ENCODE measurements at places on chromosomes 2 and 18. TPM values are rescaled to one million over a fixed set of nuclear protein-coding genes. Genes with fewer than 3 reads are reported as not detected.

The ALLC gene
- polyA plus RNA-seq = not detected

The APCDD1 gene
- polyA plus RNA-seq = not detected

The RIT2 gene
- polyA plus RNA-seq = not detected

The ADD2 gene
- 0.18 TPM for polyA plus RNA-seq

DNA sequence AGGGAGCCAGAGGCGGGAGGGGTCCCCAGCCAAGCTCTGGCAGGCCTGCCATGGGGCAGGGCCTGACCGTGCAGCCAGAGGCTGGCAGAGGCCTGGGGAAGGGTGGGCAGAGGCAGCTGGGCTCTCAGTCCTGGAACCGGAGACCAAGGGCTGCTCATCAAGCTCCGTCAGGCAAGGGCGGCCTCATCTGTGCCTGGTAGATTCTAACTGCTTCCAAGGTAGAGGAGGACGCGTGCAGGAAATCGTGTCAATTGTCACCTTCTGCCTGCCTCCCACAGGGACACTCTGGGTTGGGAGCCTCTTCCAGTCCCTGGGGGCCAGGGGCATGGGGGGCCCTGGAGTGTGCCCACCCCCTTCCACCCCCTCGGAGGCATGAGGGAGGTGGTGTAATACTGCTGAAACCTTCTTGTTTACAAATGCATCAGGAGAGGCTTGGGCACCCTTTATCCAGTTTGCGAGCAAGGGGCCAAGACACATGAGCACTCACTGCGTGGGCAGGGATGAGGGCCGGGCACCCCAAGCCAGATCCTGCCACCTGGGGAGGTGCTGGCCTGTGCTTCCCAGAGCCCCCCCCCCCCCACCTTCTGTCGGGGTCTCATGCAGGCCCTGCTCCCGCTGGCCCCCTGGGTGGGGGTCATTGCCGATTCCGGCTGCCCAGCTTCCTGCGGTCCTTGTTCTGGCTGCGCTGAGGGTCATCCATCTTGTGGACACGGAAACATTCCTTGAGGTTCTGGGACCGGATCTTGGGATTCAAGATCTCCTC lies 9.0 kb downstream of the SNORC start:
- H3K4me3 ChIP-seq = no peak overlapping the region
- peaks cover 9% of the 10 kb centered on the region for H3K27me3 ChIP-seq
- H3K36me3 ChIP-seq = no peaks in the 10 kb centered on the region
- H3K4me1 ChIP-seq = no peaks in the 10 kb centered on the region
- DNase-seq = no peak
- H3K27ac ChIP-seq = no peak overlapping the region

GRCh38 chr2:239607517-239608191 lies 206.8 kb upstream of the HDAC4 start:
- DNase-seq = no peak
- H3K27me3 ChIP-seq = no peaks in the 10 kb centered on the region
- peaks cover 16% of the 10 kb centered on the region for H3K4me1 ChIP-seq
- H3K27ac ChIP-seq = no peak overlapping the region
- no peaks in the 10 kb centered on the region for H3K36me3 ChIP-seq

DNA sequence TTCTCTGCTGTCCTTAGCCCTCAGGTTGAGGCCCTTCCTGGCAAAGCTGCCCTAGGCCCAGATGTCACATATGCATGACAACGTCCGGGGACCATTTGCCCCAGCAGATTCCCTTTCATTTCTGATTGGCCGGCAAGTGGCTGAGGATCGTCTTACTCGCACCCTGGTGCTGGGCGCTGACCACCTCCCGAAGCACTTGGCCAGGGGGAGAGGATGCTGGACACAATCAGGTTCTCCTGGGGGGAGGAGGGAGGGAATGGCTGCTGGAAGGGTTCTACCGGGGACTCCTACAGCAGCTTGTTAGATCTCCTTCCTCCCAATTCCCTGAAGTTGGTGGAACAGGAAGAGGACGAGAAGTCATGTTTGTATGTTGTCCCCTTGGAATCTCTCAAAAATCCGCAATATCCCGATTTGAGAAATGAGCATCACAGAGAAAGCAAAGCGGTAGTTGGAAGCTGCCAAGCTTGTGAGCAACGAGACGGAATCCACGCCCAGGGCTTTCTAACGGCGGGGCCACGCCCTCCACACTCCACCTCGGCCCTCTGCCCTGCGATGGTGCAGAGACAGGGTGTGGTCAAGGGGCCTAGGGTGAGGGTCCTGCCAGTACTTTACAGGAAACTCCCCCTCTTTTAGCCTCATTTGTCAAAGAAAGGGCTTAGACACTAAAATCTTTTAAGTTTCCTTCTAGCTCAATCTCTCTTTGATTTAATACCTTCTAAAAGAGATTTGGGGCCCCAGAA lies 61.8 kb upstream of the YWHAQ start:
- H3K4me1 ChIP-seq = no peaks in the 10 kb centered on the region
- no peak for DNase-seq
- H3K27ac ChIP-seq = no peak overlapping the region
- H3K36me3 ChIP-seq = no peaks in the 10 kb centered on the region

GRCh38 chr2:48946449-48947048 lies 191.0 kb upstream of the LHCGR start:
- H3K27ac ChIP-seq = no peak overlapping the region
- no peak overlapping the region for H3K4me3 ChIP-seq
- no peaks in the 10 kb centered on the region for H3K4me1 ChIP-seq
- no peak for DNase-seq

DNA sequence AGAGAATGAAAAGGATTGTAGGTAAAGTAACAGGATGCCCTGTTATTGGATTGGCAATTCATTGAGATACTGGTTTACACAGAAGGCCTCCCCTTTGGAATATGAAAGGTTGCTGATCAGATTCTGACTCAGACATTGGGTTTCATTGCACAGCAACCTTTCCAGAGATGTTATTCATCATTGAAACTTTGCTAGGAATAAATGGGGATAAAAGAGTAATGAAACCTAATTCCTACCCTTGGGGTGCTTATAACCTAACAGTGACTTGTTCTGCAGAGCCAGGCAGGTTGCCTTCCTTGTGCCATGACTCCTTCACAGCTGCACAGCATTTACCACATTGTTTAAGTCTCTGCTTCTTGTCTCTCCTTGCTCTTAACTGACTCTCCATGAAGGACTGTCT lies 5.0 kb downstream of the NAB1 start:
- no peaks in the 10 kb centered on the region for H3K36me3 ChIP-seq
- no peaks in the 10 kb centered on the region for H3K27me3 ChIP-seq
- H3K4me3 ChIP-seq = no peak overlapping the region

DNA sequence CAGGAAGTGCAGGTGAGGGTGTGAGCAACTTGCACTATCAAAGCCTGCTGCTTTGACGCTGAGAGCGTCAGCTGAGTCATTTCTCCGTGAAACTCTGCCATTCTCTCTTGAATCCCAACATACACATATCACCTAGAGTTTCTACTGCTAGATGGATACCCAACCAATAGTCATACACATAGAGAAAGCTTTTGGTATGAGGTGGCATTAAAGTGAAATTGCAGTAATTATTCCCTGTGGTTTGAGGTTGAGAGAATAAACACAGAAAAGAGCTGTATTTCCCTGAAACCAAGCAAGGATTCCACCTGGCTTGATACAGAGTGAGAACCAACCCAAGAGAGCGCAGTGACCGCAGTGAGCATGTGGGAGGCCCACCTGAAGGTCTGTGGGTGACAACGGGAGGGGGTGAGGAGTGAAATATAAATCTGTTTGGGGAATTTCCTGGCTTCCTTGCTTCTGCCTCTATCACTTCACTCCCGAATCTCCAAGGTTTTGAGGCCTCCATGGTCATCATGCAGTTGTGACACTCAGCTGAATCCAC lies 28.8 kb upstream of the TMEM18 start:
- no peak overlapping the region for H3K27ac ChIP-seq
- H3K27me3 ChIP-seq = no peaks in the 10 kb centered on the region
- no peaks in the 10 kb centered on the region for H3K36me3 ChIP-seq
- H3K4me1 ChIP-seq = no peaks in the 10 kb centered on the region
- H3K4me3 ChIP-seq = no peak overlapping the region
- DNase-seq = no peak

GRCh38 chr2:6418291-6418690 lies 447.4 kb downstream of the CMPK2 start:
- H3K4me3 ChIP-seq = no peak overlapping the region
- no peaks in the 10 kb centered on the region for H3K27me3 ChIP-seq
- no peaks in the 10 kb centered on the region for H3K4me1 ChIP-seq
- H3K27ac ChIP-seq = no peak overlapping the region

DNA sequence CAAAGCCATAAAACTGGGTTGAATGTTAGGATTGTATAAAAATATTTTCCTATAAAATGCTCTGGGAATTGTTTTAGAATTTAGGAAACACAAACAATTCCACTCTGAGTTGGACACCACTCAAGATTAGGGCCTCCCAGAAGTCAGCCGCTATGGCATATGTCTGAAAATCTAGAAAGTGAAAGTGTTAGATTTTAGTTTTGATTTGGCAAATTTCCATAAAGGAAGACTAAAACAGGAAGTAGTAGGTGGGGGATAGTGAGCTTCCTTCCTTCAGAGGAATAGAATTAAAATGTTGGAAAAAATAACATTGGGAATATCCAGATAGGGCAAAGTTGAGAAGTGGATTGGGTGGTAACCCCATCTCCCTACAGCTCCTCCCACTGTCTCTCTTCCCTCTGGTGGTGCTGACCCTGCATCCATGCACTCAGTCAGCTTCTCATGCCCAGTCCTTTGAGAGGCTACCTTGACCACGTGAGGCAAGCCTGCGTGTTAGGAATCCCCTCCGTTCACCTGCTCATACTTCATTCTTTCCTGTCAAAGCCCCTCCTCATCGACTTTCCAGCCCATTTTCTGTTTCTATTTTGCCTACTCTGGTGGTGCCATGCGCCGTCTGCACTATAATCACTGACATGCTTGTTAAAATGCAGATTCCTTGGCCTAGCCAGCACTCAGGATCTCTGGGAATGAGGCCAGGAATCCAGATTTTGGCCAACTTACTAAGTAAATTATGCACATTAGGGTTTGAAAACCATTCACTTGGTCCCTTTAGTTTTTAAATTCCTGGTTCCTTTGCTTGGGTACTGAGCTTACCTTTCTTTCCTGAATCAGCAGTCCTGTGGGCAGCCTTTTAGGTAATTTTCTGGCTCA lies 83.5 kb downstream of the POLE4 start:
- H3K27me3 ChIP-seq = no peaks in the 10 kb centered on the region
- H3K36me3 ChIP-seq = no peaks in the 10 kb centered on the region
- H3K4me1 ChIP-seq = no peaks in the 10 kb centered on the region
- H3K27ac ChIP-seq = no peak overlapping the region
- H3K4me3 ChIP-seq = no peak overlapping the region

Data from CD8-positive, alpha-beta memory T cell (primary cell).